COLO829 (cell line): ENCODE measurements at places on chromosomes 4 and X.

- DNase-seq: no peak
Measured at GRCh38 chrX:74423289-74423998, 2.2 kb downstream of the SLC16A2 start.

DNA sequence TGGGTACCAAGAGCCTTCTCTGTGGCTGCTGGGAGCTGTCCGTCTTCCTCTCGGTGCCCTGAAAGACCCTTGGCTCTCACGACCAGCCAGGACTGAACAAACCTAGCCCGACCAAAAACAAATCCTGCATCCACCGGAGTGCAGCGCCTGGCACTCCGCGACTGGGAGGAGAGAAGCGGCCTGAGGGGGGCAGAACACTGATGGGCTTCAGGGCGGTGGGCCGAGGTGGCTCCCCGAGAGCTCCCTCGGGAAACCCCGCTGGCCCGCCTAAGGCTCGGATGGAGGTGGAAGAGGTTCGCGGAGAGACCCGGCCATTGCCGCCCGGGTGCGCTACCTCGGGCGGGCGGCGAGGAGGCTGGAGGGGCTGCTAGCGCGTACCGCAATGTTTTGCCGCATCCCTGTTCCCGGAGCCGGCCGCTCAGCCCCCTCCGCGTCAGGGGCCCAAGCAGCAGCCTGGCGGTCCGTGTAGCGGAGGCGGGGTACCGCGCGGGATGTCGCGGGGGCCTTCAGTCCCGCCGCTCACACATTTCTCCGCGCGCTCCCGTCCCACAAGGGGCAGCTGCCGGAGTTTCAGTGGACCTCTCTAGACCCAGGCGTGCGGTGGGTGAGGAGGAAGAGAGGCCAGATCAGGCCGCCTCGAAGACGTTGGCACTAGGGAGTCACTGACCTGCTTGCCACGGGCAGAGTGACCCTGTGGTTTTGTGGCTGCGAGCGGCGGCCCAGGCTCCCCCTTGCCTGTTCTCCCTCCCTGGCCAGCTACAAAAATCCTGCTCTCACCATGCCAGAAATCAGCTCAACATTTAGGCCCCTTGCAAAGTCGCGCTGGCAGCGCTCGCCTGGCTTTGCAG, 2.2 kb downstream of the SLITRK4 start:
- DNase-seq: no peak

GRCh38 chr4:73836373-73837279, at the start of gene CXCL6:
CXCL6 (plus strand) TSS chr4:73836678; CDS start chr4:73836751, 73 bp downstream.
- no peak for DNase-seq

- peak; percentile 48 for DNase-seq
Measured at GRCh38 chrX:111119341-111119740, 23.4 kb downstream of the PAK3 start.

- DNase-seq: no peak
Measured at GRCh38 chrX:46626566-46626965, 53.0 kb downstream of the CHST7 start.

GRCh38 chr4:80185787-80186548, 11.3 kb upstream of the PRDM8 start:
- DNase-seq: no peak

DNA sequence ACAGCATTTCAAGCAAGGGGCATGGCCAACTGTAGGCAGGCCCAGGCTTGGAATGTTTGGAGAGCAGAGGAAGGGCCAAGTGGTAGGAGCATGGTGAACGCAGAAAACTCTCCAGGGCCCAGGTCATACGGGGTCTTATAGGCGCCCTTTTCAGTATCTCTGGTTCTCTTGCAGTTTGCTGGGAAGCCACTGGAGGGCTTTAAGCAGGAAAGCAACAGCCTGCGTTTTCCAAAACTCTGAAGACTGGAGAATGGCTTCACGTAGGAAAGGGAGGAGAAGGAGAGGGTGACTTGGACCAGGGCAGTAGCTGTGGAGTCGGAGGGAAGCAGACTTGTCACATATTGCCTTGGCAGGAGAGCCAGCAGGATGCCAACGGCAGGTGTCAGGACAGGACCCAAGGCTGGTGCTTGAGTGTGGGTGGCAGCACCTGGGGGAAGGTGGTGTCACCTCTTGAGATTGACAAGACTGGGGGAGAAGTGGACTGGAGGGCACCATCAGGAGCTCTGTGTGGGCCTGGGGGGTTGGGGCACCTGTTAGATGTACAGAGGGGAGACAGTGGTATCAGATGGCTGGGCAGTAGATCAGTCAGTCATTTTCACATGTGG, 21.9 kb downstream of the TKTL1 start:
- DNase-seq: peak; percentile 5

DNA sequence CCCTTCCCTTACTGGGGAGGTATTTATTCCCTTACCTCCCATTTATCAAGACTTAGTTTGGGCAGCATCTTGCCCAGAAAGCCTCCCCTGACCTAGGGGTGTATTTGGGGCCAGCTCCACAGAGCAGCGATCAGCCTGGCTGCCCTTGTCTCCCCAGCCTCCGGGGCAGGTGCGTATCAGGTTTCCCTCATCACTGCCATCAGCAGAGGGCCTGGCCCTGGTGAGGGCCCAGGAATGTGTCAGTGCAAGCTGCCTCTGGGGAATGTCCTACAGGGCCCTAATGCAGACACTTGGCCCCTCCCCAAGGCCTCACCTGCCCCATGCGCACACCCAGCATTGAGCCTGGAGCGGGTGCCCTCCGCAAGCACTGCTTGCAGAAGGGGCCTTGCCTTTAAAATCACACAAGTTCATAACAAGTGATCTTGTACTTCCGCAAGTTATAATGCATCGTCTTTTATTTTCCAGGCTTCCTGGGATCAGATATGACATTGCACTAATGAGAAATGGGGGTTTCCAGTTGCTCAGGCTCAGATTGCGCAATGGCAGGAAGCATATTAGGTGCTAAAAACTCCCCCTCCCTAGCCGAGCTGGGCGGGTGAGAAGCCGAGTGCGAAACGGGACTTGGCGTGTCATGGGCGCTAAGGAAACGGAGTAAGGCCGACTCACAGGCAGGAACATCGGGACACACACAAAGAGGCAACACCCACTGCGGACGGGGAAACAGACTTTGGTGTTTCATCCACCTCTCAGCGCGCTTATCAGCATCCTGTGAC, 25.4 kb upstream of the AFAP1 start:
- DNase-seq: no peak

- DNase-seq: no peak
Measured at GRCh38 chrX:23854122-23854521, 53.6 kb downstream of the APOO start.

GRCh38 chrX:155535866-155536265, 76.9 kb downstream of the TMLHE start:
- no peak for DNase-seq

GRCh38 chr4:155614111-155614762, 52.4 kb upstream of the GUCY1A1 start:
- no peak for DNase-seq

DNA sequence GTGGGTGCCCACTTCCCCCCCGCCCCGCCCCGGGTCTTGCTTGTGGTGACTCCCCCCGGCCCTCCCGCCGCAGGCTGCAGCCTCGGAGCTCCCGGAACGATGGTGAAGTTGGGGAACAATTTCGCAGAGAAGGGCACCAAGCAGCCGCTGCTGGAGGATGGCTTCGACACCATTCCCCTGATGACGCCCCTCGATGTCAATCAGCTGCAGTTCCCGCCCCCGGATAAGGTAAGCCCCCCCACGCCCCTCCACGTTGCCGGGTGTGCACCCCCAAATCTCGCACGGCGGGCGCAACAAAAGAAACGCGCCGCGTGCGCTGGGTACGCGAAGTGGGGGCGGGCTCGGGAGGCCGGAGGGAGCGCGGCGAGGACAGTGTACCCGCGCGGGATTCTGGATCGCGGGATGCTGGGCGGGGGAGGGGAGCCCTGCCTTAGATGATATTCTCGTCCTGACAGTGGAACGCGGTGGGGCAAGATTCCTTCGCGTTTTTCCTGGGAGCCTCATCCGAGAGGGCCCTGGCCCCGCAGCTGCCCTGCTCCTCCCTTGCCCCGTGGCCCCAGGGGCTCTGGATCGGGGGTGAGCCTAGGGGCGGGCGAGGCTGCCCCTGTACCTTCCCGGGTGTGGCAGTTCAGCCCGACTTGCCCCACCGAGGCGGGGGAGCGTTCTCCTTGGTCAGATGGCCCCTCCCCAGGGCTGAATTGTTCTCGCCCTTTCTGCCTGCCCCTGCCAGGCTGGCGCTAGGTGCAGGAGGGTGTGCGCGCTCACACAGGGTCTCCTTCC, 819 bp downstream of the NSG1 start:
- DNase-seq: no peak

DNA sequence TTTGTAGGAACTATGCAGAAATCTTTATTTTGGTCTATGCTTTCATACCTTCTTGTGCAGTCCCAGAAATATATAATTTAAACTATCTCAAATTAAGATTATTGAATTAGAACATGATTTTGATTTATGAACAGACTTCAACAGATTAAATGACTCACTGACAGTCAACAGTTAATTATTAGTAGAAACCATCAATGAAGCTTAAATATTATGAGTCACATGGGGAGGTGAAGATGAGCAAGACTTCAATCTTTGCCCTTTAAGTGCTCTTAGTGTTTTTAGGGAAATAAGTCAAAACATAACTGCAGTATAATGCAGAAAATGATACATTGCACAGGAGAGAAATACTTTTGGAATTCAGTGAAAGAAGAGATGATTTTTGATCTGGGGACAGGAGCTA, 81.5 kb upstream of the BMP3 start:
- no peak for DNase-seq

- no peak for DNase-seq
Measured at GRCh38 chr4:145130130-145130529, 32.0 kb downstream of the ABCE1 start.

GRCh38 chr4:65021149-65021548, 611.9 kb upstream of the TECRL start:
- DNase-seq: no peak

GRCh38 chr4:47913861-47914219, 543 bp downstream of the NFXL1 start:
- no peak for DNase-seq

DNA sequence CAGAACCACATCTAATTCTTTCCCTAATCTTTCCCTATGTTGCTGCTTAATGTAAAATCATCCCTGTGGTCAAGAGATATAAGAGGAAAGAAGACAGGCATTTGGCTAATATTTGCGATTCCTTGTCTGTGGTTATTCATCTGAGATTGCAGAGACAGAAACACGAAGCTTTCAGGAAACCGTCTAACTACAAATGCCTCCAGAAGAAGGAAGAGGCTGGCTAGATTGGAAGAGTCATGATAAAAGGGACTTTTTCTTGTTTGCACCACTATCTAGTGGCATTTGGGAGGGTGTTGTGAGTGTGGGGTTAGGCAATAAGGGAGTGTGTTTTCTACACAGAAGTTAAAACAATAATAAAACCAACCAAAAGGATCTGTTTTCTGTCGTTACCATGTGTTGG, 43.9 kb downstream of the TMEM154 start:
- DNase-seq: no peak

DNA sequence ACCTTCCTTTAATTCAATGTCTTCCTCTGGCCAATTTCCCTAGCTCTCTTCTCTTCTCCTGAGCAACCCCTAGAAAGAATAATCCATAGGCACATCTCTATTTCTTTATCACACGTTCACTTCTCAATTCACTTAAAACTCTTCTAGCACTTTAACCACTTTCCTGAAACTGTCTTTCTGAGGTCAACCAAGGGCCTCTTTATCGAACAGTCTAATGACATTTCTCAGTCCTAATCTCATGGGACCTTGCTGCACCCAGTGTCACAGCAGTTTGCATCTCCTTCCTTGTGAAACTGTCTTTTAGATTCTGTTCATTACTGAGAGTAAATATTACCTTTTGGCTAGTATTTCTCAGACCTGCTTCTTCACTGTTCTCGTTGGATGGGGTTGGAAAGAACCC, 285.3 kb upstream of the RASGEF1B start:
- DNase-seq: no peak

DNA sequence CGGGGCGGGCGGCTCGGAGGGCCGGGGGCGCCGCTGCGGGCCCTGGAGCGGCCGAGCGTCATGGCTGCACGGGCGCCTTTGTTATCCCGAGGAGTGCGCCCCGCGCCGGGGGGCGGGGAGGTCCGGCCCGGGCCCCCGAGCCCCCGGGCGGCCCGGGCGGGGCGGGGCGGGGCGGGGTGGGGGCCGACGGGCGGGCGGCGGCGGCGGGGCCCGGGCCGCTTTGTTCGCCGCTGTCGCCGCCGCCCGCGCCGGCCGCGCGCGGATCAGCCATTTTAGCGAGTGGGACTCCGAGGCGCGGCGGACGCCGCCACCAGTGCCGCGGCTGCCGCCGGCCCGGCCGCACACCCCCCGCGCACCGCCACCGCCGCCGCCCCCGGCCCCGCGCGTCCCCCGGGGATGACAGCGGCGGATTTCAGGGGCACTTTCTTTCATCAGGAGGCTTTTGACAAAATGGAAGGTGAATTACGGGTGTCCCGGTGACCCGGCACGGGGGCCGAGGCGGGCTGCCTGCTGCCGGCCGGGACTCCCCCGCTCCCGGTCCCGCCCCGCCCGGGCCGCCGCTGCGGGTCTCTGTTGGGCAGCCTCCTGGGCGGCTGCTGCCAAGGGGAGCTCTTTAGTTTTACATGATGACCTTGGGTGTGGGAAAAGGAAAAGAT, 1.2 kb downstream of the HMGB3 start:
- no peak for DNase-seq

GRCh38 chr4:114017120-114017917, 37.9 kb upstream of the ARSJ start:
- no peak for DNase-seq

- no peak for DNase-seq
Measured at GRCh38 chr4:118931786-118932185, 43.1 kb downstream of the SYNPO2 start.

- DNase-seq: peak; percentile 49
Measured at GRCh38 chrX:11724122-11725017, 33.7 kb upstream of the MSL3 start.

GRCh38 chr4:170091069-170091696, 1.4 kb upstream of the AADAT start:
- DNase-seq: no peak

- no peak for DNase-seq
Measured at GRCh38 chr4:37978248-37978924, 18.2 kb downstream of the PTTG2 start.

DNA sequence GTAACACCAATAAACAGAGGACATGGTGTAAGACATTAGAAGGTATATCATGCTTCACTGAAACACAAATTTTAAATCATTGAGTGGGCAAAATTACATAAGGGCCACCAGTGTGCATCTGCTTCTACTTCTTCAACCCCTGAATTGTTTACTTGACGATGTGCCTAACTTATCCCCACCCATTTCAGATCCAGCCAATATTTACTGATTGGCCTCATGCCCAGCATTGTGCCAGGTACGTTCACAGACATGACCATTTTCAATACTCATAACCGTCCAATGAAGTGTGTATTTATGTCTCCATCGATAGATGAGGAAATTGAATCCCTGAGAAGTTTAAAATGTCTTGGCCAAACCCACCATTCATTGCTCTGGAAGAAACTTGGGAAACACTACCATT, 208.3 kb upstream of the MID1 start:
- no peak for DNase-seq

DNA sequence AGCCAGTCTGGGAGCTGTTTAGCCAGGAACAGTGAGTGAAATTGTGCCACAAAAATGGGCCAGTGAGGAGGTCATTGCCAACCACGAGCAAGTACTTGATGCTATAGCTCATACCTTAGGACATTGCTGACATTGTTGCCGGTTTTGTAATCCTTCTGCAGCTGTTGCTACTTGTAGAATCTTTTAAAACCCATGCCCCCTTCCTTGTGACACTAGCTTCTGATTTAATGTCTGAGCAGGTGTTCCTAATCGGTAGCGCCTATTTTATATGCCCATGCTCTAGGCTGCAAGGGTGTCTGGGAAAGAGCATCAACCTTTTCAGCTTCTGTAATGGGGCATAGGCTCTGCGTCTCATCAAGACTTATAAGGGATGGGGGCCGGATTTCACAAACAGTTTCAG, 2.6 kb downstream of the POLA1 start:
- DNase-seq: no peak

GRCh38 chrX:68851082-68851481, 22.3 kb downstream of the EFNB1 start:
- DNase-seq: no peak
